ENCODE measurements at places on chromosomes 13 and 19.

GRCh38 chr19:51810223-51810622 lies 15.3 kb downstream of the FPR3 start:
- no peak for DNase-seq

- DNase-seq = no peak
Observed at GRCh38 chr13:90577726-90578125, 769.8 kb upstream of the MIR17HG start.

DNA sequence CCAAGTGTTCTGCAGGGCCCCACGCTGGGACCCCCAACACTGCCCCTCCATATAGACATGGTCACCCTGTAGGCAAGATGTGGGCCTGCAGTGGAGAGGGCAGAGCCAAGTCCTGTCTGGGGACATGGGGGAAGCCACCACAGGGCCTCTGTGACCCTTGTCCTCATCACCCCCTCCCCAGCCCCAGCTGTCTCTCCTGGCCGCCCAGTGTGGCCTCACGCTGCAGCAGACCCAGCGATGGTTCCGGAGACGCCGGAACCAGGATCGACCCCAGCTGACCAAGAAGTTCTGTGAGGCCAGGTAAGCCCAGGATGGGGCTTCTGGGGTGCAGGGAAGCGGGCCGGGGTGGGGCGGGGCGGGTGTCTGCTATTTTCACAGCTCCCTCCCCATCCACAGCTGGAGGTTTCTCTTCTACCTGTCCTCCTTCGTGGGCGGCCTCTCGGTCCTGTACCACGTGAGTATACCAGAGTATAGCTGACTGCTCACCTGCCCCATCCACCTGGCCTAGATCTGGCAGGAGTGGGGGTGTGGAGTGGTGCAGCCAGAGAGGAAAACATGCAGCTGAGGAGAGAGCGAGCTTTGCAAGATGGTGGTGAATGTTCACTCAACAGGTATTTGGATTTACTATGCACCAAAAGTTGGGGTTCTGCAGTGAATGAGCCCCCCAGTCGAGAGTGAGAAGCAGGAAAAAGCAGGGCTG lies 46.4 kb downstream of the CERS4 start:
- DNase-seq = no peak

DNA sequence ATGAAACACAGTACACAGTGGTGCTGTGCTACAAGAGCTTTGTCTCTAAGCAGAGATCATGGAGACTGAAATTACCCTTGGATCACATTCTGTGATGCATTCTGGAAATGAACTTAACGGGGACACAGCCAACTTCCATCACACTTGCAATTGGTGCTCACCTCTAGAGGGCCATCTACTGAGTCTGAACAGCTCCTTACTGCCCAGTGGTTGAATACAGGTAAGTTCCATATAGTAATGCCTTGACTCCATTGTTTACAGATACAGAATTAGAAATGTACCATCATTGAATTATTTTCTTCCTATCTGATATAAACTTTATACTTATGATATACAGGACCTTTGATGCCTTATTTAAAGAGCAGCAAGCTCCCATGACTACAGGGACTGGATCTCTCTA lies 686.4 kb downstream of the PCDH9 start:
- peak; percentile 22 for DNase-seq

DNA sequence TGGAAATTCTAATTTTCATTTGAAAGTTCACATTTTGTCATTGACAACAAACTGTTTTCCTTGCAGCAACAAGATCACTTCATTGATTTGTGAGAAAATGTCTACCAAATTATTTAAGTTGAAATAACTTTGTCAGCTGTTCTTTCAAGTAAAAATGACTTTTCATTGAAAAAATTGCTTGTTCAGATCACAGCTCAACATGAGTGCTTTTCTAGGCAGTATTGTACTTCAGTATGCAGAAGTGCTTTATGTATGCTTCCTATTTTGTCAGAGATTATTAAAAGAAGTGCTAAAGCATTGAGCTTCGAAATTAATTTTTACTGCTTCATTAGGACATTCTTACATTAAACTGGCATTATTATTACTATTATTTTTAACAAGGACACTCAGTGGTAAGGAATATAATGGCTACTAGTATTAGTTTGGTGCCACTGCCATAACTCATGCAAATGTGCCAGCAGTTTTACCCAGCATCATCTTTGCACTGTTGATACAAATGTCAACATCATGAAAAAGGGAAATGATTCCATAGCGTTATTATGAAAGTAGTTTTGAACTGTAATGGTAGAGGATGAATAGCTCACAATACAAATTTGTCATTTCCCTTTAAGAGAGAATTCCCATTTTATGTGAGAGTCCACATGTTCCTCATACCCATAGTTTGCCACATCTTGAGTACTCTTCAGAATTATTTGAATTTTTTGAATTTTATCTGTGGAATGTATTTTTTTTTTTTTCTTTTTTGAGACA lies 2.6 kb downstream of the BRCA2 start:
- no peak for DNase-seq

GRCh38 chr13:74476365-74476764 lies 342.2 kb upstream of the KLF12 start:
- DNase-seq = no peak

DNA sequence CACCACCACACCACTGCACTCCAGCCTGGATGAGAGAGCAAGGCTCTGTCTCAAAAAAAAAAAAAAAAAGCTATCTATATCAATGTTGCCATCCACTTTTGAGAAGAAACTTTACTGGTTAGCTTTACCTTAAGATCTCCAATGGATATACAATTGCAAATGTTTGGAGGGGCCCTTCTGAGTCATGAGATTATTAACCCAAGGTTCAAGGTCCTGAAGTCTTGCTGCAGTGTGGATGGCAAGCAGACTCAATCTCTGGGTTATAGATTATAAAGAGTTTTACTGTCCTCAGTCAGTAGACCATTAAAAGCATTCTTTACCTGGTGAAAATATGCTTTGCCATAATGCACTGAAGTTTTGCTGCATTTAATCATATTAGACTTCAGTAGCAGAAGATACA lies 3.7 kb upstream of the ZNF431 start:
- DNase-seq = no peak

GRCh38 chr13:51761643-51762350 lies 42.2 kb downstream of the DHRS12 start:
- DNase-seq = no peak

Measured in A549 (cell line).